ENCODE measurements at places on chromosomes 12 and 14. TPM values are rescaled to one million over a fixed set of nuclear protein-coding genes. Genes with fewer than 3 reads are reported as not detected.

Gene INHBC
- total RNA-seq = not detected

Gene RNU4-1
- total RNA-seq = 2,627 TPM

Gene TDRD9
- 1.6 TPM for total RNA-seq

Gene MGP
- total RNA-seq = 0.67 TPM

DNA sequence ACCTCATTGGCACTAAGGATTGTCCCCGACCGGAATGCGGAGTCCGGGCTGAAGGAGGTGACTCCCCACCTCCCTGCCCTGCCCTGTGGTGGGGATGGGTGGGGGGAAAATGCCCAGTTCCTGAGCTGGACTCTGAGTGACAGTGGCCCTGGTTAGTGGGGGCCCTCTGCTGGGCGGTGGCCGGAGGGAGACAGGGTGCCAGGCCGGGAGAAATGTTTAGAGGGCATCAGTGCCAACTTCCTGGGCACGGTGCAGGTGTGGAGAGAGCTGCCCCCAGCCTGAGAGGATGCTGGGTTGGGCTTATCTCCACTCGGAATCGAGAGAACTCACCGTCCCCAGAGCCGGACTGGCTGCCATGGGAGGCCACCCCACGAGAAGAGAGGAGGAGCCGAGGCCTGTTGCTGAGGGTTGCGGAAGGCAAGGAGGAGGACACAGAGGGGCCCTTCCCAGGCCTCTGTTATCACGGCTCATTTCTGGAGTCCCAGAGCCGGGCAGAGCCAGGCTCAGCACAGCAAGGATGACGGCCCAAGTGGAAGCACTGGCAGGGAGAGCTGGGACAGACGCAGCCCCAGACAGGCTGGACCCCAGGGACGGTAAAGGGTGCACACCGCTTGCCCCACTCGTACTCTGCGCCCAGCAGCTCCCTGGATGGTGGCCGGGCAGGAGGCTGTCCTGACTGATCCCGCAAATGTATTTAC, 156.7 kb downstream of the KIF26A start:
- H3K36me3 ChIP-seq = no peaks in the 10 kb centered on the region
- no peaks in the 10 kb centered on the region for H3K27me3 ChIP-seq
- H3K4me1 ChIP-seq = no peaks in the 10 kb centered on the region
- no peak for DNase-seq
- H3K4me3 ChIP-seq = no peak overlapping the region

DNA sequence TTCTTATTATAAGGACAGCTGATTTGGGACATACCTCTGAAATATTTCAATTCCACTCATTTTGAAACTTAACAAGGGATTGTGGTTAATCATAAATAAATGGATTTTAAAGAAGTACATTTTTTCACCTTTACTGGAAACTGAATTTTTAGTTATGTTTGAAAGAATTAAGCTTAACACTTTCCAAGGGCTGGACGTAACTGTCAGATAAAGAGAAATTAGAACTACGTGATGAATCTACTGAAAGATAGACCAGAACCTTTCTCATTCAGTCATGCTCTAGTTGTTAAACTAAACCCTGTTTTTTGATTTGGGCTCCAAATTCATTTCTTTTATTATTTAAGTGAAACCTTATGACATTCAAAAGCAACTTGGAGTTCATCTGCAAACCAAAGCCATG, 1892.1 kb upstream of the SEL1L start:
- H3K27me3 ChIP-seq = no peaks in the 10 kb centered on the region
- H3K27ac ChIP-seq = no peak overlapping the region
- DNase-seq = no peak
- H3K4me3 ChIP-seq = no peak overlapping the region
- no peaks in the 10 kb centered on the region for H3K36me3 ChIP-seq
- H3K4me1 ChIP-seq = no peaks in the 10 kb centered on the region

GRCh38 chr12:53454707-53455106, 2.8 kb downstream of the PCBP2 start:
- H3K4me3 ChIP-seq = peak overlapping the region; percentile 99
- no peaks in the 10 kb centered on the region for H3K27me3 ChIP-seq
- H3K27ac ChIP-seq = peak overlapping the region; percentile 92
- no peak for DNase-seq

GRCh38 chr12:110245369-110245772, 35.7 kb upstream of the ATP2A2 start:
- H3K27me3 ChIP-seq = no peaks in the 10 kb centered on the region
- no peaks in the 10 kb centered on the region for H3K4me1 ChIP-seq
- H3K27ac ChIP-seq = no peak overlapping the region

DNA sequence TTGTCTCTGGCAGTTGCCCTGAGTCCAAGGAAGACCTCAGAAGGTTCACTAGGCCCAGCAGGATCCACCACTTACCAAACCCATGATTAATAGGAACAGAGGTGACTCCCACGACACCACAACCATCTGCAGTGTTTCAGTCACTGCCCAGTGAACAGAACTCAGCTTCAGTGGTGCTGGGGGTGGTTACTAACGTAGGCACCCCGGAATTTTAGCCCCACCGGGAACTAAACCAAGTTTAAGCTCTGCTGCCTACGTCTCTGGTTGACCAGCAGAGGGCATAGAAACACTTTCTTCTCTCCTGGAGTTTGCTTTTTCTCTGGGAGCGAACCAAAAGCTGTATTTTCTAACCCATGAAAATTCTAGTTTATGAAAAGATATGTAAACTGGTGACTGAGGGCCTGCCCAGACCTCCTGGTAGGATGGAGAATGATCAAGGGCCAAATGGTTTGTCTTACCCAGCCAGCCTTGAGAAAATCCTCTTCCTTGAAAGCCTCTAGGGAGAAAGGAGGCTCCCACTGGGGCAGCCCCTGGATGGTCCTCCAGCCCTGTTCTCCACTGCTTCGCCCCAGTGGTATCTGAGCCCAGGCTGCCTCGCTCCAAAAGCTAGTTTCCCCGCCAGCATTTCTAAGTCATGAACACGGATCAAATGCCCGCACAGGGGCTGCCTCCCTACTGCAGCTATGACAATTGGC, 379.8 kb downstream of the DPF3 start:
- DNase-seq = no peak
- peaks cover 20% of the 10 kb centered on the region for H3K27me3 ChIP-seq
- H3K36me3 ChIP-seq = no peaks in the 10 kb centered on the region
- H3K4me1 ChIP-seq = peaks cover 30% of the 10 kb centered on the region
- H3K4me3 ChIP-seq = no peak overlapping the region
- H3K27ac ChIP-seq = no peak overlapping the region

All from activated T-cell treated with anti-CD3 and anti-CD28 coated beads, Interleukin-2, amount 50 U/mL, for 72 hours (primary cell).